ENCODE measurements at places on chromosomes 2 and 18.
A peak's percentile ranks its signal among the peaks of the same experiment; 100 is the strongest.

DNA sequence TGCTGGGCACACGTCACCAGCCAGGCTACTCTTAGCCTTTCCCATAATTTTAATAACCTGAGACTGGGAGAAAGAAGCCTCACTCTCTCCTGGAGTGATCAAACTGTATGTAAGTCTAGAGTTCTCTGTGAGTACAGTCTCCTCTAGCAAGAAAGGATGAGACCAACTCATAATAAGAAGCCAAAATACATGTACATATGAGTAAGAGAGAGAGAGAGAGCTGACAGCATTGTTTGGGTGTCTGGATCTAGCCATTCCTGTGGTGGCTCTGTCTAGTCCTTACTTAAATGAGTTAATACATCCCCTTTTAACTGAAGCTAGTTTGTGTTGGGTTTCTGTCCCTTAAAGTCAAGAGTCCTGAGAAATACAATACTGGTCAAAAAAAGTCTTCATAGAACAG, 26.0 kb upstream of the ANXA4 start:
- no peak for DNase-seq

DNA sequence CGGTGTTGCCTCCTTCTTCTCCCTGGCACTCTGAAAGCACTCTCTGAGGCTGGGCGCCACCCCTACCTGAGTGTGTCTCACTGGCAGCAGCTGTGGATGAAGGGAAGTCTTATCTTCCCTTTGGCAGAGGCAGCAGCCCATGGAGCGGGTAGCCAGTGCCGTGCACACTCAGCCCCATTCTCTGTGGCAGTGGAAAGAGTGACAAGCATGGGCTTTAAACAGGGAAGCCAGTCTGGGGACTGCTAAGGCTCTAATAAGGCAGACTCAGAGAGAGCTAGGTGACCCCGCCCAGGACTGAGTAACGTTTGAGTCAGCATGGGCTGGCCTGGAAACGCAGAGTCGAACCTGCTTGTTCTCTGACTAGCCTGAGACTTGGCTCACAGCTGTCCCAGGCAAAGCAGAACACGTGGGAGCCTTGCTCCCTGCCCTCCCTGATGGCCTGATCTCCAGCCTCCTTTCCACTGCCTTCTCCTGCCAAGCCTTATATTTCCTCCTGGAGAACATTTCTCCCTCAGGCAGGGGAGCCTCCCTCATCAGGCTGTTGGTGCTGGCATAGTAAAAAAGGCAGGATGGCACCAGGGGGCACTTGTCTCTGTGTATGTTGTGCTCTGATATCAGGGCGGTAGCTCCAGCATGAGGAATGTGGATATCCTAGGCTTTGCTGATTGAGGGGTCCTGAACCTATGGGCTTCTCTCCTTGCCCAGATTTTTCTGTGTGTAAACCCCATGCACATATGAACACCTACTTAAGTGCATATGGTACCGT, 93.9 kb upstream of the LGALSL start:
- DNase-seq, result peak; percentile 46

DNA sequence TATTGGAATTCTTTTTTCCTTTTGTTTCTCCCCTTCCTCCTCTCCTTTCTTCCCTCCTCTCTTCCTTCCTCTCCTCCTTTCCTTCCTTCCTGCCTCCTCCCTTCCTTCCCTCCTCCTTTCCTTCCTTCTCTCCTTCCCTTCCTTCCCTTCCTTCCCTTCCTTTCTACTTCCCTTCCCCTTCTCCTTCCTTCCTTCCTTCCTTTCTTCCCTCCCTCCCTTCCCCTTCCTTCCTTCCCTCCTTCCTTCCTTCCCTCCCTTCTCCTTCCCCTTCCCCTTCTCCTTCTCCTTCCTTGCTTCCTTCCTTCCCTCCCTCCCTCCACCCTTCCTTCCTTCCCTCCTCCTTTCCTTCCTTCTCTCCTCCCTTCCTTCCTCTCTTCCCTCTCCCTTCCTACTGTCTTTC, 431.0 kb upstream of the MEIS1 start:
- DNase-seq, result no peak

GRCh38 chr2:226783885-226784284, 15.7 kb downstream of the IRS1 start:
- DNase-seq, result no peak

- DNase-seq, result no peak
Observed at GRCh38 chr2:45823723-45824206, 172.3 kb downstream of the PRKCE start.

DNA sequence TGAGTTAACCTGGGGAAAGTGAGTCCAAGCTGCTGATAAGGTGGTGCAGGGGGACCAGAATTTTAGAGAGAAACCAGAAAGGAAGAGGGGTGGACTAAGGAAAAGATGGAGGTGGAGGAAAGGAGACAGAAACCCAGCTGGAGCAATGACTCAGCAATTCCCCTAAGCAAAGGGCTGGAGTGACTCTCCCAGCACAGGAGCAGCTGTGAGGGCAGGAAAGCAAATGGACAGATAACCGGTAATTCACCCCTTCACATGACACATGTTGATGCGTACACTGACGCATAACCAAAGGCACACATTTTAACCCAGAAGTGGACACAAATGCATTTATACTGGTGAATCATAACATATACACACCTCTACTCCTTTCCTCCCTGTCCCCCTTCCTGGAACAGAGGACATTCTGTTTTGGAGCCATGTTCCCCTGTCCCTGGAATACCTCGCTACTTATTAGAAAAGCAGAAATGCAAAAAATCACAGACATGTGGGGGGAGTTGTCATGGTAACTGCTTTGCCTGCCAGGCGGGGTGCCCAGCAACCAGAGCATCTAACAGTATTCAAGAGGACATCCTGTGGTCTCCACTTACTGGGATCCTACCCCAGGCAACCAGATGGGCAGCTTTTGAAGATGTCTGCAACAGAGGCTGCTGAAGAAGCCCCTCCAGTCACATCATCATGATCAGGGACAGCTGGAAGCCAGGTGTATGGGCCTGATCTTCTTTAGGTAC, 4.7 kb downstream of the CDK5R2 start:
- DNase-seq, result no peak

DNA sequence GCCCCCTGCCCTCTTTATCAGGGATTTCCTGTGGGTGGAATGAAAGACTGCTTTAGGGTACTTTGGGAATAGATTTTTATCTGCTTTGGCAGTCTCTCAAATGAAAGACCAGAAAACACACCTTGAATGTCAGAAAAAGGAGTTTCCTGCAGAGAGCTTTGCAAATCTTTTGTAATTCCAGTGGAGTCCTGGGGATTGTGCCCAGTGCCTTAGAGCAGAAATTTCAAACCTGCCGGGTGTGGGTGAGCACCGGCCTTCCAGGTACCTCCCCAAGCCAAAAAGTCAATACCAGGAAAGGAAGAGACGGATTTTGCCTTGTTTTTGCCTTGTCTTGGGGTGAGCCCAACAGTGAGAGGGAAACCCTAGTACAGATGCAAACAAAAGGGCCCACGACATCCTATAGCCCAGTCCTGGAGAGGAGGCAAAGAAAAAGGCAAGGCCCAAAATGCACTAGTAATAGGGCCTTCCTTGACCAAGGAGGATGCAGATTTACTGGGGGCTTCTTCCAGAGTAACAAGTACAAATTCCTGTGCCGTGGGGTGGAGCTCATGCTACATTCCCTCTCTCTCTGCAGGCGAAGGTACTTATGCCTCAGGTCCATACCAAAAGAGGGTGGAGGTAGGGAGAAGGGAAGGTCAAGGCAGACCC, 36.4 kb downstream of the FOXI3 start:
- DNase-seq, result no peak

Data from stimulated activated CD4-positive, alpha-beta T cell treated with anti-CD3 and anti-CD28 coated beads, TNF-alpha, amount 100 ng/mL, for 24 hours (primary cell).